Memory B cell (primary cell): ENCODE measurements at places on chromosomes 5 and 9.

GRCh38 chr9:37918665-37919170 lies 14.8 kb upstream of the SLC25A51 start:
- no peaks in the 10 kb centered on the region for H3K36me3 ChIP-seq
- no peak overlapping the region for H3K4me3 ChIP-seq
- peaks cover under 1% of the 10 kb centered on the region for H3K4me1 ChIP-seq

DNA sequence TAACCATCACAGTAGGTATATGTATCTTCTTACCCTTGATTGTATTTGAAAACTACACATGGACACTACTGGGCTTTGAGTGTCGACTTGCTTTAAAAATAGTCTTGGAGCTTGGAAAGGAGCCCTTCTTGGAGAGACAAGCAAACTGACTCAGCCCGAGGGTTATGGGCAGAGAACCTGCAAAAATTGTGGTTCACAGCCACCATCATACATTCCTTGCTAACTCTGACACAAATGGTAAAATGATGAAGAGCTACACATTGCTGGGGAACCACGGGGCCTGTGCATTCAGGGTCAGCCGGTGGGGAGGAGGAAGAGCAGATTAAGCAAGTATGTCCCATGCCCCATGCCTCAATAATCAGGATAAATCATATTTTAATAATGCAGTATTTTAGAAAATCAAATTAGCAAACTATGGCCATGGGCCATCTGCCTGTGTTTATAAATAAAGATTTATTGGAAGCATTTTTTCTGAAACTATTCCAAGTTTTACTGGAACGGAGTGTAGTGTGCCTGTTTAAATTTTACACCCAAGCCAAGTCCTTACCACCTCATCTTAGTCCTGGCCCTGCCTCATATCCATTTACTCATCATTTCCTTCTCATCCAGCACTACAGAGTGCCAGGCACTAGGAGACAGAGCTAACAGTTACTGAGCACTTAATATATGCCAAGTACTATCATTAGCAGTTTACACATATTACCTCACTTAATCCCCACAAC lies 195.7 kb downstream of the PALM2AKAP2 start:
- peaks cover 5% of the 10 kb centered on the region for H3K36me3 ChIP-seq
- peak overlapping the region; percentile 96 for H3K27ac ChIP-seq
- H3K4me3 ChIP-seq, result peak overlapping the region; percentile 52

- H3K4me3 ChIP-seq, result no peak overlapping the region
- no peak for DNase-seq
- H3K27me3 ChIP-seq, result peaks cover 11% of the 10 kb centered on the region
- no peaks in the 10 kb centered on the region for H3K36me3 ChIP-seq
- no peak overlapping the region for H3K27ac ChIP-seq
These were observed 45.9 kb upstream of the SHB start for GRCh38 chr9:38114905-38115304.

GRCh38 chr5:150671509-150672236 lies 10.6 kb downstream of the MYOZ3 start:
- DNase-seq, result peak; percentile 35
- H3K27ac ChIP-seq, result no peak overlapping the region
- no peaks in the 10 kb centered on the region for H3K36me3 ChIP-seq
- H3K27me3 ChIP-seq, result peaks cover 8% of the 10 kb centered on the region
- H3K4me3 ChIP-seq, result peak overlapping the region; percentile 71

DNA sequence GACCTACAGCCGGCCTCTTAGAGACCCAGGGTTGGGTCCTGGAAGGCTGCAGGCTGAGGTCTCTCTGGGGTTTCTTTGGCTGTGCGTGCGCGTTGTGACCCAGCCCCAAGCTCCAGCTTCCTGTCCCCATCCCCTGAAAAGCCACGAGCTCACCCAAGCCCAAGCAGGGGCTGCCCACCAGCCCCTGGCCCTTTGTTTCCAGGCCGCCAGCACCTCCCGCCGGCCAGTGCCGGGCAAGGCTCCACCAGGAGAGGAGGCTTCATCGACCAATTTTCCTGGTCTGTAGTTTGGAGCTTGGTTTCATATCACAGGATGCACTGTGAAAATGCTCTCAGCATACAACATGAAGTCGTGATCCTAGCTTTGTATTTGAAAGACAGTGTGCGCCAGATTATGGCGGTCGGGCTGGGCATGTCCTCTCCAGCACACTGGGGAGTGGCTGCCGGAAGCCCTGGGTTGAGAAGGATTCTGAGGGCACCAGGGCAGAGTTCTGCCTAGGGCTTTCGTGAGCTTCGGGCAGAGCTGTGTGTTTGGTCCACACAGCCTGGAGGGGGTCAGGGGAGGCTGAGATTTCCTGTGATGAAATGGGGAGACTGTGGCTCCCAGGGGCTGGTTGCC lies 78.6 kb downstream of the COL5A1 start:
- no peaks in the 10 kb centered on the region for H3K4me1 ChIP-seq
- H3K36me3 ChIP-seq, result no peaks in the 10 kb centered on the region
- no peak for DNase-seq
- peaks cover 6% of the 10 kb centered on the region for H3K27me3 ChIP-seq
- no peak overlapping the region for H3K4me3 ChIP-seq
- H3K27ac ChIP-seq, result no peak overlapping the region

DNA sequence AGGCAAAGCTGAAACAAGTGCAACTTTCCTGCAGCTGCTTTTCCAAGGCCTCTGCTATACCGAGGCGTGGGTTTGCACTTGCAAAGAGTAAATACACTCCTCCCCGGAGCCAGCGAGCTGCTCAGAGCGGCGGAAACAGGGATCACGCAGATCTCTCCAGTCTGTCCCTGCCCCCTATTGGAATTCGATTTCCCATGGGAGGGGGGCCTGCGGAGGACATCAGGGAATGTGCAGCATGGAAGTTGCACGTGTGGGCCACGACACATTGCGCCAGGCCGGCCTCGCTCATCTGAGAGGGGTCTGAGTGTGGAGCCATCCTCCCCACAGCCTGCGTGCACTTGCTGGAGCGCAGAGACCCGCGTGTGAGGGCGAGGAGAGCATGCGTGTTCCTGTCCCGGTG lies 104.3 kb upstream of the PHYKPL start:
- H3K4me3 ChIP-seq, result no peak overlapping the region
- no peak for DNase-seq
- no peak overlapping the region for H3K27ac ChIP-seq
- H3K27me3 ChIP-seq, result peaks cover 5% of the 10 kb centered on the region

DNA sequence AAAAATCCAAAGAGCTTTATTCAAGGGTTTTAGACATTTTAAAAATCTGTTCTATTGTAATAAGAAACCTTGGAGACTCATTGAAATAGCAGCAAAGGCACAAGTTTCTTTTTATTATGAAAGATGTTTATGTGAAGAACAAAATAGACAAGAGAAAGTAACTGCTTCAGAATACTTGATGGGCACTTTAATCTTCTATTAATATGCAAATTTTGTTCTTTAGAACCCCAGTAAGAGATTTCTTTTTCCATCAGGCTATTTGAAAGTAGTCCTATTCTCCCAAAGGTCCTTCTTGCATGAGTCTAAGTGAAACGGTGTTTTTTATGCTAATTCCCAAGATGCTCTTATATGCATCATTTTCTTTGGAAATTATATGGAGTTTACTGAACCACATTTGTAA lies 602.0 kb downstream of the EFNA5 start:
- DNase-seq, result no peak
- H3K4me3 ChIP-seq, result no peak overlapping the region
- no peaks in the 10 kb centered on the region for H3K4me1 ChIP-seq
- no peak overlapping the region for H3K27ac ChIP-seq
- no peaks in the 10 kb centered on the region for H3K36me3 ChIP-seq

DNA sequence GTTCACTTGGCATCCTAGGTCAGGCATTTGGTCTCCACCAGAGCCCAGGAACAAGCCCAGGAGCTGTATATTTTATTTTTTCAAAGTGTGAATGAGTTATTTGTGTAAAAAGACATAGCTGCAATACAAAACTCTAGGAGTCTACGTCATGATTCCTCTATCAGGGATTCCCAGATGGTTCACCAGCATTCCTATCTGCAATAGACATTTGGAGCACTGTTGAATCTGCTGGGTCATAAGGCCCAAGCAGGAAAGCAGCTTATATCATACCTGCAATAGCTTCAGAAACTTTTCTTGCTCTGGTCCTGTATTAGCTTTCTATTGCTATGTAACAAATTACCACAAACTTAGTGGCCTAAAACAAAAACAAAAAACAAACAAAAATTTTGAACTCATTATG lies 16.7 kb upstream of the DELE1 start:
- H3K27me3 ChIP-seq, result peaks cover 8% of the 10 kb centered on the region
- DNase-seq, result no peak

- H3K4me3 ChIP-seq, result no peak overlapping the region
- no peak overlapping the region for H3K27ac ChIP-seq
- H3K4me1 ChIP-seq, result no peaks in the 10 kb centered on the region
- no peaks in the 10 kb centered on the region for H3K36me3 ChIP-seq
- H3K27me3 ChIP-seq, result no peaks in the 10 kb centered on the region
These were observed 47.9 kb downstream of the RNF180 start for GRCh38 chr5:64213531-64213930.

GRCh38 chr5:19547640-19548039 lies 440.4 kb downstream of the CDH18 start:
- H3K27ac ChIP-seq, result no peak overlapping the region
- no peak overlapping the region for H3K4me3 ChIP-seq
- H3K36me3 ChIP-seq, result no peaks in the 10 kb centered on the region
- H3K4me1 ChIP-seq, result no peaks in the 10 kb centered on the region
- no peaks in the 10 kb centered on the region for H3K27me3 ChIP-seq
- no peak for DNase-seq

- H3K4me3 ChIP-seq, result no peak overlapping the region
- H3K27ac ChIP-seq, result no peak overlapping the region
- peaks cover 13% of the 10 kb centered on the region for H3K4me1 ChIP-seq
- H3K36me3 ChIP-seq, result peaks cover 14% of the 10 kb centered on the region
- no peak for DNase-seq
These were observed 286.6 kb downstream of the CRB2 start for GRCh38 chr9:123642291-123643278.

DNA sequence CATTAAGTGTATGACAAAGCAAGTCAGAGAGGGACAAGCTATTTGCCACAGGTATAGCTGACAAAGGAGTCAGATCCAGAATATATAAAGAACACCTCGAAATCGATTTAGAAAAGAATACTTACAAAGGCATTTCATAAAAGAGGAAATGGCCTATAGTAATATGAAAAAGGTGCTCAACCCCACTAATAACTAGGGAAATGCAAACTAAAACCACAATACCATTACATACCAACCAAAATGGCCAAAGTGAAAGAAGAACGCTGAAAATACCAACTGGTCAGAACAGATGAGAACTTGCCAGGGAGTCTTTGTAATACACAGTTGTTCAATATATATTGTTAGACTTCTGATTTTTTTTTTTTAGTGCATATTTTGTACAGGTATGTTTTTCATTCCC lies 152.9 kb downstream of the CDC42SE2 start:
- H3K4me1 ChIP-seq, result peaks cover 27% of the 10 kb centered on the region
- peak overlapping the region; percentile 69 for H3K4me3 ChIP-seq
- H3K36me3 ChIP-seq, result peaks cover 3% of the 10 kb centered on the region
- H3K27me3 ChIP-seq, result no peaks in the 10 kb centered on the region
- peak overlapping the region; percentile 53 for H3K27ac ChIP-seq

DNA sequence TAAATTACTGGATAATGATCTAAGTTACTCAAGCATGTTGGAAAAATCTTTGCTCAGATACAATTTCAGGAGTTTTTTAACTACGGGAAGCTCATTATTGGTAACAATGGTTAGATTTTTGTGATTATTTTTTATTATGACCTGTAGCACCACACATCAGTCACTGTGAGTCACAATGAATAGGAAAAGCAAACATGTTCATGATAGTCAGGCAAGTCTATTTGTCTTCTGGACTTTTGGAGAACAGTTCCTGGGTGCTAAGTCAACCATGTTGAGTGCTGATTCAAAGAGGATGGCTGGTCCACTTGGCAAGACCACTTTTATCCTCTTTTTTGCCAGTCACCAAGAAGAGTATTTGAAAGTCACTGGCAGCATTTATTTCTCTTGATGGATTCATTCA lies 403.2 kb downstream of the KIF4B start:
- peaks cover 4% of the 10 kb centered on the region for H3K27me3 ChIP-seq
- H3K27ac ChIP-seq, result no peak overlapping the region
- no peaks in the 10 kb centered on the region for H3K36me3 ChIP-seq

DNA sequence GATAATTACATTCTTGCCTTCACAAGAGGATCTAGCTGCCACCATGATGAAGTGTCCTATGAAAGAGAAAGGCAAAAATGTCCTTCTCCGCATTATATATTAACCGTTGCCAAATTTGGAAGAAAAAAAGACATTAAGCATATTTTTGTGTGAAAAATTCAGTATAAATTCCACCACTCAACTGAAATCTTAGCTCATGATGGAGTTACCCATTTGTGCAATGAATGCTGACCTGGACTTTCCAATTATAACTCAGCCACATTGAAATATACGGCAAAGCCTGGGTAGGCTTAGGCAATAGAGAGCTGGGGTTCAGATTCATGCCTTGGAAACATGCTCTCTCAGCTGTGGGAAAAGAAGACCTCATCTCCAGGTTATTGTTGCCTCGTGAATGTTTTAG lies 71.3 kb upstream of the VCAN start:
- no peak overlapping the region for H3K27ac ChIP-seq
- no peaks in the 10 kb centered on the region for H3K4me1 ChIP-seq
- H3K4me3 ChIP-seq, result no peak overlapping the region
- no peaks in the 10 kb centered on the region for H3K27me3 ChIP-seq
- H3K36me3 ChIP-seq, result no peaks in the 10 kb centered on the region
- no peak for DNase-seq

DNA sequence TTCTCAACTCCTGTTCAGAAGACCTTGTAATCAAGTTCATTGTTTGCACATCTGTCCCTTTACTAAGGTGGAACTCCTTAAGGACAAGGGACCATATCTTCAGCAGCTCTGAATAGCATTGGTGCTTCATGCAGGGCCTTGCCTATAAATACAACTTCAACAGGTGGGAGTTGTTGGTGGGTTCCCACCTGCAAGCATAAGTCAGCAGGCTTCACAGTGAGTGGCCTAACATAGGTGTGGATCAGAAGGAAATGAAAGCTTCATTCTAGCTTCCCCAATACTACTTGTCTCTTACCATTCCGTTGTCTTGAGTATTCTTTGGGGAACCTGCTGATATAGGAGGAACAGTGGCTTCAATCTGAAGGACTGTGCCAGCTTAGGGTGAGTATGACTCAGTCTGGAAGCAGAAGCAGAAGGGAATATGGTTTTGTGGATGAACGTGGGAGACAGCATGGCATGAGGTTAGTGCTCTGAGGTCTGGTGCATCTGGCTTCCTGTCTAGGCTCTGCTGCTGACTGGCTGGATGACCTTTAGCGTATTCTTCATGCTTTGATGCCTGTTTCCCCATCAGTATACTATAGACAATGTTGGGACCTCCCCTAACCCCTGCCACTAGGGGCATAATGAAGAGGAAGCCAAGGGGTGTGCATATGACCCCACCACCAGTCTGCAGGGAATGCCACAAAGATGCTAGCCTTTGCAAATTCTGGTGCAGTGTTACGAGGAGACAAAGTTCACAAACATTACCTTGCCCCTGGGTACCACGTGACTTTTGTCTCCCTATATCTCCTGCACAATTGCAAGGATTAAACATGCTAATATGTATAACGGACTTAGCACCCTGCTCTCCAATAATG lies 192.3 kb downstream of the PALM2AKAP2 start:
- H3K36me3 ChIP-seq, result peaks cover 5% of the 10 kb centered on the region
- peaks cover 68% of the 10 kb centered on the region for H3K4me1 ChIP-seq

GRCh38 chr5:134006115-134006514 lies 1.3 kb upstream of the VDAC1 start:
- no peak for DNase-seq
- H3K4me1 ChIP-seq, result peaks cover 19% of the 10 kb centered on the region
- no peaks in the 10 kb centered on the region for H3K27me3 ChIP-seq
- H3K4me3 ChIP-seq, result no peak overlapping the region

GRCh38 chr5:106154280-106154716 lies 1516.4 kb downstream of the EFNA5 start:
- no peak overlapping the region for H3K27ac ChIP-seq
- H3K27me3 ChIP-seq, result no peaks in the 10 kb centered on the region
- no peak overlapping the region for H3K4me3 ChIP-seq
- no peaks in the 10 kb centered on the region for H3K4me1 ChIP-seq
- H3K36me3 ChIP-seq, result no peaks in the 10 kb centered on the region
